ENCODE measurements at places on chromosomes 2 and 18. TPM values are rescaled to one million over a fixed set of nuclear protein-coding genes. Genes with fewer than 3 reads are reported as not detected.
A peak's percentile ranks its signal among the peaks of the same experiment; 100 is the strongest.

DNA sequence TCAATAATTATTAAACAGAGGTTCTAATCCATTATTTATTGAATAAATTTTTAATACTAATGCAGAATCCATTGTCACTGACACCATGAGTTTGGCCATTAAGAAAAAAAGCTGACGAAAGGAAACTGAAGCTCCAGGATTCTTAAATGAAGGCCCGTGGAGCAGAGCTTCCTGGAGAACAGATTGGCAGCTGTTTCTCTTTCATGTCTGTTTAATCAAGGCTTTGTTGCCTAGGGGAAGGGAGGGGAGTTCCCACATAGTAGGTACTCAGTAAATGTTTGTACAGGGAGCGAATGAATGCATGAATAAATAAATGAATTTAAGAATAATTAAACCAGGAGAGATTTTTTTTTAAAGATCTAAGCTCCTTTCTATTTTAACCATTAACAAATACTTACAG is 315.1 kb upstream of the KLHL29 start:
- no peak for DNase-seq

DNA sequence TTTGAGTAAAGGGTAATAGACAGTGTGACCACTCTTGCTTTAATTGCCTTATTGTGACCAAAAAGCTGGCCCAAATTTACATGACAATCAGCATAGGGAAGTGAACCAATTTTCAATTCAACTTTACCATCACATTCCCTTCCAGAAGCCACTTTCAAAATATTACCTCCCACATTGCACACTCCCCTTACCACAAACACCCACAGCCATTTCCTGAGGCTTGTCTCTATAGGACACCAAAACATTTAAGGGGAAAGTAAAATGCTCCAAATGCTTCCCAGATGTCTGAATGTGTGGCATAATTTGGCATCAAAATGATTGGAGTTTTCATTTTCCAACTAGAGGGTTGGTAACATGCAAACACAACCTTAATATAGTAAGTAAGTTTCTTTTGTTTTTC is 616.1 kb downstream of the SLC4A3 start:
- no peak for DNase-seq

The DNAJC5G gene
- total RNA-seq, result not detected

The EFHD1 gene
- total RNA-seq, result not detected

DNA sequence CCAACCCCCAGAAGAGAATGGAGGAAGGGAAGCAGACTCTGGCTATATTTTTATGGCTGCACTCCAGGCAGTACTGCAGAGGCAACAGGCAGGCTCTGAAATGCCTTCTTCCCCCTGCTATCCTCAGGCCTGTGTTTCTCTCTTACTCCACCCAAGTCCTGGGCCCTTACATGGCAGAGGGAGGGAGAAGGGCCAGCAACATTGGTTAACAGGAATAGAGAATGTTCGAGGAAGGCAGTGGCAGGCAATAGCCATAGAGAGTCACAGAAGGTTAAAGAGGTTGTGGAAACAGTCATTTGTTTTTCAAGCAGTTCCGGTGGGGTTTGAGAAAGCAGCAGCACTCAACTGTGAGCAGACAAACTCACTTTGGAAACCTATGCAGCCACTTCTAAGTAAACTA is 15.1 kb upstream of the DARS1 start:
- DNase-seq, result no peak

The DSG1 gene
- total RNA-seq, result 16.2 TPM

GRCh38 chr18:46917803-46918600 is 600 bp downstream of the KATNAL2 start:
- DNase-seq, result peak; percentile 89
